CD4-positive, alpha-beta T cell treated with Interleukin-4 for 1 hour (primary cell): ENCODE measurements at places on chromosomes 1 and 21.

- DNase-seq: no peak
Observed at GRCh38 chr1:238658763-238659162, 727.6 kb upstream of the CHRM3 start.

GRCh38 chr1:228292609-228292911, 84.7 kb downstream of the OBSCN start:
- no peak for DNase-seq

GRCh38 chr21:45041351-45041805, 33.0 kb upstream of the ADARB1 start:
- DNase-seq: peak; percentile 35

DNA sequence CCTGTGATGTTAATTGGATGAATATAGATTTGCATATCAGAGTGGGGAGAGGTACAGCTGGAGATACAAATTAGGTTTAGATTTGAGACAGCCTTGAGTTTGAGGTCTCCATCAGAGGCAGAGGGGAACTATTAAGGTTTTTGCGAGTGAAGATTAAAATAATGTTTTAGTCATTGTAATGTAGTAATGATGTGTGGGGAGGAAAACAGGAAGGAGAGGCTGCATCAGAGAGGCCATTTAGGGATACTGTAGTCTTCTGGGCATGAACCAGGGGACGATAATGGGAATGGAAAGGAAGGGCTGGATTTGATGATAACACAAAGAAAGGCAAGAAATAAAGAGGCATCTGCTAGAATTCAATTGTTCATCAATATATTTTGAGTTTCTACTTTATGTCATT, 9.5 kb downstream of the CD84 start:
- no peak for DNase-seq

DNA sequence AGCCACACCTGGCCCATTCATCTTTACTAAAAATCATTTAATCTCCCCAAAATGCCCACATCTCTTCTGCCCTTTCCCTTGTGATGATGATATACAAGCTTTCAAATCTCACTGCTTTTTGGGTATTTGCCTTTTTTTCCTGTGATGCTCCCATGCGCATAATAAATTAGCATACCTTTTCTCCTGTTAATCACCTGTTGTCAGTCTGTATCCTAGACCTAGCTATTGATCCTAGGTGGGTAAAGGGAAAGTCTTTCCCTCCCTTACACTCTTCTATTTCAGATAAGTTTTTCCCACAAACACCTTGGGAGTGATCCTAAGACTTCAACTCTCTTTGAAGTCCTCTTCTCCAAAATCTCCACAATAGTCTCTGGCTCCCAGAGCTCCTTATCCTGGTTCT, 12.0 kb upstream of the SLC35A3 start:
- no peak for DNase-seq

- no peak for DNase-seq
Observed at GRCh38 chr1:85313888-85314696, 37.7 kb upstream of the BCL10 start.

DNA sequence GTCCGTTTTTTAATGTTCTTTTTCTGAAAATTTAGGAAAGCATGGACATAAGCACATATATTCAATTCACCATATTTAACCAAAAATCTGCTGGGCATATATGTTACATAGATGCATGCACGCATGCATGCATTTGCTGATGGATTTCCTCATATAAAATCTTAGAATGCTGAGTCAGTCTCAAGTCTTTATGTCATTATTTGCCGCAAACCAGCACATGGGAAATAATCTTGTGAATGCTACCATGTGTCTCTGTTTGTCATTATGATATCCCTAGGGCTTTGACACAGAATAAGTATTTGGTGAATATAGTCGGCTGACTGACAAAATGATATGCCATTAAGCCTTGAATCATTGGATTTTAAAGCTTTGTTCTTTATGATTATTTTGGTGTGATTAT, 776.5 kb downstream of the KCNT2 start:
- no peak for DNase-seq

DNA sequence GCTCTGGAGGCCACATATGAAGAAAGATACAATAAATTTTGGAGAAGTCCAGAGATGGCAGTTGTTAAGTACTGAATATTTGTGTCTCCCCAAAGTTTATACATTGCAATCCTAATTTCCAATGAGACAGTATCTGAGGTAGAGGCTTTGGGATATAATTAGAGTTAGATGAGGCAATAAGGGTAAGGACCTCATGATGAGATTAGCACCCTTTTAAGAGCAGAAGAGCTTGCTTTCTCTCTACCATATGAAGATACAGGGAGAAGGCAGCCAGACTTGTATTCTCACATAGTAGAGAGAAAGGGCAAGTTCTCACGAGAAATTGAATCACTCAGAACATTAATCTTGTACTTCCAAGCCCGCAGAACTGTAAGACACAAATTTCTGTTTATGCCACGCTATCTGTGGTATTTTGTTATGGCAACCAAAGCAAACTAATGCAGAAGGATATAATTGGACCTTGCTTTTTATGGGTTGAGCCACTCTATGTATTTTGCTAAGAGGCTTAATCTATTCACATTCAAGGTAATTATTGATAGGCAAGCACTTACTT, 430.1 kb downstream of the KCNT2 start:
- DNase-seq: no peak

GRCh38 chr1:10160907-10161490, 49.4 kb upstream of the KIF1B start:
- DNase-seq: no peak

DNA sequence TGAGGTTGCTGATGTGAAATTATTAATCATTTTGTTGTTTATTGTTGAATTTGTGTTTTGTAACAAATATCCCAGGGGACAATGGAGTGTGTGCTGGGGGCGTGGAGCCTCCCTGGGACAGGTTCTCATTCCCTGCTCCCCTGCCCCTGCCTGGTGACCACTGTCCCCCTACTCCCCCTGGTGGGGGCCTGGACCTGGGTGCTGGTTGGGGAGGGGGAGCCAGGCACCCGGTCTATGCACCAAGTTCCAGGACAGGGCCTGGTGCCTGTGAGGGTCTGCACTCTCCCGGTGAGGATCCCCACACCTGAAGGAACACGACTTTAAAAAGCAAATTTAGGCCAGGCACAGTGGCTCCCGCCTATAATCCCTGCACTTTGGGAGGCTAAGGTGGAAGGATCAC, 42.4 kb downstream of the CHD5 start:
- no peak for DNase-seq

DNA sequence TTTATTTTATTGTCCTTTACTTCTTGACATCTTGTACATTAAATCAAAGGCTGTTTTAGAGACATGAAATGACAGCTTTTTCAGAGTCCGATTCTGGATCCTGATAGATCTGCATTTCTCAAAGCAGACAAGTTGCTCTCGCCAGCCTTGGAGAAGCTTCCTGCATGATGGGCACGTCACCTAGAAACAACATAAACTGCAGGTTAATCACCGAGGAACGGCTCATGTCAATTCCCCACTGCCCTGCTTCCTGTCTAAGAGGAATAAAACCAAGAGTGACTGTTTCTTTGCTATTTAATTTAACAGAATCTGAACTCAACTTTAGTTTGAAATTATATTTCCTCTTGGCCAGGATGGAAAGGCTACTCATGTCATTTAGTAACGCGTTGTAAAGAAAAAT, 77.0 kb downstream of the RWDD3 start:
- no peak for DNase-seq

- no peak for DNase-seq
Observed at GRCh38 chr1:153688736-153689328, 10.3 kb downstream of the NPR1 start.

DNA sequence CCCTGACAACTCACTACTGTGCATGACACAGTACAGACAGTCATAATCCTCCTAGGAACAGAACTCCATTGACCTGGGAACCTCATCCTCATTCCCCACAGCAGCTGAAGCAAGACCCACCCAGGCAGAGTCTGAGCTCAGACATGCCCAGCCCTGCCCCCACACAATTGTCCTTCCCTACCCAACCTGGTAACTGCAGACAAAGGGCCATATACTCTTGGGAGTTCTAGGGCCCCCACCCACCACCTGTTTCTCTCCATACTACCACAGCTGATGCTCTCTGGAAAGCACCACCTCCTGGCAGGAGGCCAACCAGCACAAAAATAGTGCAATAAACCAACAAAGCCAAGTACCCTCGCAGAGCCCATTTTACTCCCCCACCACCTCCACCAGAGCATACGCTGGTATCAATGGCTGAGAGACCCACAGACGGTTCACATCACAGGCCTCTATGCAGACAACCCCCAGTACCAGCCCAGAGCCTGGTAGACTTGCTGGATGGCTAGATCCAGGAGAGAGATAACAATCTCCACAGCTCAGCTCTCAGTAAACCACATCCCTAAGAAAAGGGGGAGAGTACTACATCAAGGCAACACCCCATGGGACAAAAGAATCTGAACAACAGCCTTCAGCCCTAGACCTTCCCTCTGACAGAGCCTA, 159.7 kb upstream of the CXADR start:
- no peak for DNase-seq

DNA sequence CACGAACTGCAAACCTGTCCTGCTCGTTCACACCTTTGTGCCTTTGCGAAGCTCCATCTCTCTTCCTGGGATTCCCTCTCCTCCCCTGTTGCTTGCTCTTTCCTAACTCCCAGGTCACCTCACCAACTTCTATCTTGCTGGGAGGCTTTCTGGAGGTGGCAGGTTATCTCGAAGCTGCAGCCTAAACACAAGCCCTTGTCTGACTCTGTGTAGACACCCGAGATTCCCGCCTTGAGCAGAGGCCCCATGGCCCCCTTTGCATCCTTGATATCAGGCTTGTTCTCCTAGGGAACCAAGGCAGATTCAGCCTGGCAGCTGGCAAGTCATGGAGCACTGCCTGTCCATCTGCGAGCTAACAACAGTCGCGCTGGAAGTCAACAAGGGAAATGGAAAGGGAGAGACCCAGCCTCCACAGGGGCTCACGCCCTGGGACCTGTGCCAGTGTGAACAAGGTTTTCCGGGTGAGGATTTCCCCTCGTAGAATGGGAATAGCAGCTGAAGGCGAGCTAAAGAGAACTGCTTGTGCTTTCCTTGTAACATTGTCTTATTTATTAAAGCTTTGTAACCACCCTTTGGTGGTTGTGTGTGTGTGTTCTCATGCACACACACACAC, 109.5 kb upstream of the JUN start:
- DNase-seq: no peak

- DNase-seq: no peak
Observed at GRCh38 chr1:17574516-17574915, 35.0 kb downstream of the ARHGEF10L start.

- DNase-seq: no peak
Observed at GRCh38 chr1:74504933-74505512, 7.4 kb downstream of the LRRC53 start.

DNA sequence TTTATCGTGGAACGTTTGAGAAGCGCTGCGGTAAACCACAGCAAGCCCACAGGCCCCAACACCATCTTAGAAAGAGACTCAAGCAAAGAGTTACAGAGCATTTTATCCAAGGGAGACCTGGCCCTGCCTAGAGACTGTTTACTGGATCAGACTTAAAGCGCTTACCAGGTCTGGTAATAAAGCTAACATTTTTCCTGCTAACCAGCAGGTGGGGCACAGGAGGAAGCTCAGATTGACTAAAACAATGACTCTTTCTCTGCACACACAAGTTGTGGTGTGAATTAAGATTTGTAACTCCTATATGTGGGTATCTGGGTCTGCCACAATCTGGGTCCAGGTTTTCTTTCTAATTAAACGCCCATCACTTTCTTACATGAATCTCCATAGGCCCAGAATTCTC, 136.5 kb upstream of the ETS2 start:
- DNase-seq: no peak

DNA sequence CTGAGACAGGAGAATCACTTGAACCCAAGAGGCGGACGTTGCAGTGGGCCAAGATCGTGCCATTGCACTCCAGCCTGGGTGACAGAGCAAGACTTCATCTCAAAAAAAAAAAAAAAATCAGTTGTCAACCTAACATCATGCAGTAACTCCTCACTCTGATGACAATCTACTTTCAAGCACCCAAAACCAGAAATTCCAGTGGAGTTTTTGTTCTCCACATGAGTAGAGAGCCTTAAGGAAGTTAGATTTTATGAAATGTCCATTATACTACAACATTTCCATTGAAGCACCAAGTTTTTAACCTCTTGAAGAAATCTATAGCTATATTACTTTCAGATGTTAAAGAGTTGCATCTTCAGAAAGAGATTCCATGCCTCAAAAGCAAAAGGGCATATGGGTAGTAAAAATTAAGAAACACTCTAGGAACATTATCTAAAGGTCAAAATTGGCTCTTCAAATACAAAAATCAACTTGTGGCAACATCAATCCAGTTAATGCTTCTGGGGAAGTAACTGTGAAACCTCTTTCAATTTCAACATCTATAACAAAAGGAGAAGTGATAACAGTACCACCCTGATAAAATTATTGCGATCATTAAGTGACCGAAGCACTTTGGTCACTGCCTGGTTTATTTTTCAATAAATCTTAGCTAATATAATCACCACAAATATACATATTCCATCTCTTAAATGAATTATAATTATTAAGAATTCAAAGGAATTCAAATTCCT, 7.7 kb downstream of the LPGAT1 start:
- no peak for DNase-seq

DNA sequence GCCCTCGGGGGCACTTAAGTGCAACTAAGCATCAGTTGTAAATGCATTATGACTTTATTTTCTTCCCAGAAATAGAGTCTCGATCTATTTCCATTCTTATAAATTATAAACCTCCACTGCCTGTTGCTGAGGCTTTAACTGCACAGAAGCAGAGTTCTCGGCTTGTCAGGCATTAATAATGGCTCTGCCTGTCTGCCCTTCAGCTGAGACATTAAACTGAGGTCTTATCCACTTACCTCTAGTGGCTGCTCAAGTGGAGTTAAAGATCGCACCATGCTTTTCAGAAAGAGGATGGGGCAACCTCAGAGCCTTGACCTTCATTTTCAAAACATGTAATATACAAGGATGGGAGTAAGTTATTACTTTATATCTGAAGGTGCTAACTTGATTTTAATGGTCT, 597.6 kb upstream of the PRMT6 start:
- DNase-seq: no peak

GRCh38 chr1:57803586-57803985, 379.7 kb upstream of the DAB1 start:
- no peak for DNase-seq

GRCh38 chr1:209756615-209757445, 977 bp downstream of the TRAF3IP3 start:
- peak; percentile 53 for DNase-seq

DNA sequence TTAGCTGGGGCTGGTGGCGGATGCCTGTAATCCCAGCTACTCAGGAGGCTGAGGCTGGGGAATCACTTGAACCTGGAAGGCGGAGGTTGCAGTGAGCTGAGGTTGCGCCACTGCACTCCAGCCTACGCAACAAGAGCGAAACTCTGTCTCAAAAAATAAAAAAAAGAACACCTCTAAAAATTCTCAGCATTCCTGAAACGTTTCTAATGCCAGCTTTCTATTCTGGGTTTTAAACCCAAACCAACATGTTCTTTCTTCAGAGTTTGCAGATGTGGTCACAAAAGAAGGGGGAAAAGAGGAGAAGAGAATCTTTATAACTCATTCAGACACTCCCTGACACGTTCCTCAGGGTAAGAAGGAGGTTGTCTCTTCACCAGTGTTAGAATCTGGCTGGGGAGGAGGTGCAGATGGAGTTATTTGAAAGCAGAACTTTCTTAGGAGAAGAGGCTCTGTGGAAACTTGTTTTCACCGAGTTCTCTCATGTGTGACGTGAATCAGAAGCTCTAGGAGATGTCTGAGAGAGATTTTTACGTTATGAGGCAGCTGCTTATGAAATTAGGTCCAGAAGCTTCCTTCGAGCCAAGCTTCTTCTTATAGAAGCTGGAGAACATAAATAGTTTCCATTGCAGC, 17.8 kb upstream of the CNR2 start:
- no peak for DNase-seq
